Fibroblast of upper back skin (primary cell): ENCODE measurements at places on chromosomes 3 and 15.

DNA sequence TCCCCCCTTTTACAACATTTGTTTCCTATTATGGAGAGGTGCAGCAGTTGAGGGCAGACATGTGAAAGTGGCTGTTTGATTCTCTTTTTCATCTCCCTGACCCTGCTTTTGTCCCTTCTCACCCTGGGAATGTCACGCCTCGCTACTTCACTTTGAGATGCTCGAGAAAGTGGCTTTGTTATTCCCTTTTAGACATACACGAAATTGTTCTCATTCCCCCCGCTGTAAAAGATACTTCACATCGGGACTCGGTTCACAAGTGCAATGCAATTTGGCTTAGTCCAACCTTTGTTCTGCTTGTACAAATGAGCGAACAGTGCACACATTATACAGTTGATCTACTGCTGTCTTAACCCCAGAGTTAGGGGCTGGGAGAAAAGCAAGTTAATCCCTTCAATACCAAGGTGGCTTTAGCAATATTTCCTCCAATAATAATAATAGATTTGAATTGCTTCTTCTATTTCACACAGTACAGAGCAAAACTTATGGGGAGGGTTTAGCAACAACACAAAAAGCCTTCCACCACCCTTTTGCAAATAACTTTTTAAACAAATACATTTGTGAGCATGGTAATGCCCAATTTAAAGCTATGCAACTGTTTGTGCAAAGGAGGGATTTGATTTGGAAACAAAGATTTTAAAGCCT lies 5.7 kb upstream of the FOXB1 start:
- DNase-seq, result no peak

- DNase-seq, result peak; percentile 65
Measured at GRCh38 chr3:57094575-57094974, 34.1 kb downstream of the SPATA12 start.

DNA sequence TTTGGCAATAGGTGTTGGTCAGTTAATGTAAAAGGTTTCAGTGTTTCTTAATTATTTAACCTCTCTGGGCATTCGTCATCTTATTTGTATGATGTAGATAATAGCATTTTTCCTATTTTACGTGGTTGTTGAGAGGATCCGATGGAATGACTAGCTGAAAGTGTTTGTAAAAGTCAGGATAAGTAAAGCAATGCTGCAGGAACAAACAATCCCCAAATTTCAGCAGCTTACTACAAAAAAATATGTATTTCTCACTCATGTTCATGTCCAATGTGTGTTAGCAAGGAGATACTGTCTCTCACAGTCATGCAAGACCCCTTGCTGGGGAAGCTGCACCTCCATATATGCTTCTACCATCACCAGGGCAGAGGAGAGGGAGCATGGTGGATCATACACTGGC lies 38.7 kb downstream of the CEMIP start:
- DNase-seq, result no peak

GRCh38 chr3:4821338-4821737 lies 157.9 kb upstream of the BHLHE40 start:
- no peak for DNase-seq

- no peak for DNase-seq
Measured at GRCh38 chr3:52097851-52098507, 41.6 kb upstream of the DUSP7 start.

DNA sequence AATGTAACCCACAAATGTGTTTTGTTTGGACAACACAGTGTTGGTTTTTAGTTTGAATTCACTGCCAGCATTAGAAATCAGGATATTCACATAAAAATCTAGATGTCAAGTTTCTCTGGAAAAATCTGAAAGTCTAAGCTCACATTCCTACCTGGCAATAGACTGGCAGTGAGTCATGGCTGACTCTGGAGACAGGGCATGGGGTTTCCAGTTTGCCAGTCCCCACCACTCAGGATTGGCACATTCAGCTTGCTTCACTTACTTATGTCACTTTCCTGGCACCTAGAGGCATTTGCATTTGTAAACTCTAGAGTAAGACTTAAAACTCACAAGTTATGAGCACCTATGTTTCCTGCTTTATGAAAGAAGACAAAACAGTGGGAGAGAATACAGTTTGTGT lies 19.1 kb upstream of the SEC61A1 start:
- DNase-seq, result no peak
